ENCODE measurements at places on chromosomes 12 and 14.

GRCh38 chr14:95483309-95484165, 32.9 kb downstream of the SYNE3 start:
- no peak for DNase-seq

DNA sequence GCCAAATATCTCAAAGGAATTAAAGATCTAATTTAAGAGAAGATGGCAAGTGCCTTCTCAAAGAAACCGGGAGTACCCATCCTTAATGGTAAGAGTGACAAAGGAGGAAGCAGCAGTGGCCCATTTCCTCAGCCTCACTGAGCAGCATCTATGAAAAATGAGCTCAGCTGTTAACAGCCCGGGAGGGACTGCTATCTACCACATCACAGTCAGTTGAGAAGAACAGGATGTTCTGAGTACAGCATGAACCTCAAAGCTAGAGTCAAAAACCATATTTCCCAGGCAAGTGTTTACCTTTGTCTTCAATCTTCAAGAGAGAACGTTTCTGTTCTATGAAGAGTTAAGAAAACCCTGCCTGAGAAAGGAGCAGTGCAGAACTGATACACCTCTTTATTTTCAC, 115.0 kb downstream of the BTG1 start:
- DNase-seq = no peak

GRCh38 chr12:88982694-88983093, 369.6 kb downstream of the DUSP6 start:
- no peak for DNase-seq

DNA sequence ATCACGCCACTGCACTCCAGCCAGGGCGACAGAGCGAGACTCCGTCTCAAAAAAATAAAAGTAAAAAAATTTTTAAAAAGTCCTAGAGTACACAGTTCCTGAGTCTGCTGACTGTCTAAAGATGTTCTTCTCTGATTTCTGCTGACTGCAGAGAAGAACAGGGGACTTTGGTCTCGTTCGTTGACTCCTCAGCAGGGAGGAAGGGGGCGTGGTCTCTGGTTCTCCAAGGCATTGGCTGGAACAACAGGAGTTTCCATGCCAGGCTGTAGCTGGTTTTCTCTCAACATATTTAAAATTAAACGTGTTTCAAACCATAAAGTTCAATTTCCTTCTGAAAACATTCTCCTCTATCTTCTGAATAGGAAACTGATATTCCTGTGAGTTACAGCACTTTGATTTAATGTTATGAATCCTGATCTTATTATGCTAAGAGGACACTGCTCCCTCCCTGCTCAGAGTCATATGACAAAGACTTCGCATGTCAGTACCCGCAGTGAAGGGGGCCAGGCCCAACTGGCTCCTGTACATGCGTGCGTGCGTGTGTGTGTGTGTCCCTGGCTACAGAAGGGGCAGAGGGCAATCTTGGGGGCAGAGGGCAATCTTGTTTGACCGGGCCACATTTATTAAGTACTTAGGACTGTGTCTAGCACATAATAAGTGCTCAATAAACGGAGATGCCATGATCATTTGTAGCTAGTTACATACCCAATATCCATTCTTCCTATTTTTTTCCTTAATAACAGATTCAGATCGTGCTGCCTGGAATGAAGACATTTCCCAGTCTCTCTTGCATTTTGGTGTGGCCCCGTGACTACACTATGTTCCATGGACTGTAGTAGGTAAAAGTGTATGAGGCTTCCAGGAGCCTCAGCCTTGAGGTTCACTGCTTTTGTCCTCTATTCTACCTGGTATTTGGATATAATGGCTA, 16.5 kb upstream of the HNF1A start:
- no peak for DNase-seq

DNA sequence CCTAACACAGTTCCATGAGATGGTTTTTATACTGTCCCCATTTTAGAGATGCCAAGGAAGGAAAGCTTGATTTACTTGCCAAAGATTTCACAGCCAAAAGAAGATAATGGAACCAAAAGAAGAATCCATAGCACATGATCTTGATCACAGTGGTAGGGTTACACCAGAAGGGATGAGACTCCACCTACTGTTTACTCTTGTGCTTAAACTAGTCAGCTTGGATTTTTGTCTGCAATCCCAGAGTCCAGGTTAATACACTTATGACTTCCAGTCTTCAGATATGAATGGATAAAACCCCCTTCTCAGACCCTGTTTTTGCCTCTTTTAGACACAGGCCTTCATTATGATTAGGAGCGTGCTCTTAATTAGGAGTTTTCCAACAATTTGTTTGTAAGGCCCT, 454.2 kb downstream of the AEBP2 start:
- DNase-seq = no peak
